AG09319 (cell line): ENCODE measurements at places on chromosomes 1 and 21.
A peak's percentile ranks its signal among the peaks of the same experiment; 100 is the strongest.

GRCh38 chr21:27954543-27955165 is 987.8 kb upstream of the ADAMTS5 start:
- peak; percentile 44 for DNase-seq

- no peak for DNase-seq
Observed at GRCh38 chr1:227175611-227176010, 142.7 kb downstream of the CDC42BPA start.

DNA sequence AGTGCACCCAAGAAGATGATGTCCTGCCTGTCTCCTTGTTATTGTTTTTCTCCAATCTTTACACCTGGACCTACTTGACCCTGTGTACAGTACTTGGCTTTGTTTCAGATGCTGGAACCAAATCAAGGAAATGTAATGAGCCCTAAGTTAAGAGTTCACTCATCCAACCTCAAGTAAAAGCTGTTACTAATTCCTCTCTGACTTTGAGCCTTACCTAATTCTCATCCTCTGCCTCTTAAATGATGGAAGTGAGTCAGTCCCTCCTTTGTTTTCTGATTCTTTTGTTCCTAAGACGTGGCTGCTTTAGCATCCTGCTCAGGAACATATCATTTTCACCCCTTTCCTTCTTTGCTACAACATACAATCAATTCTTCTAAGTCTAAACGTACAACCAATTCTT is 15.3 kb upstream of the PLA2G4A start:
- no peak for DNase-seq

- DNase-seq: no peak
Observed at GRCh38 chr1:187943606-187944403, 1115.1 kb downstream of the PLA2G4A start.

- no peak for DNase-seq
Observed at GRCh38 chr1:35655196-35655595, 13.9 kb upstream of the PSMB2 start.

- DNase-seq: no peak
Observed at GRCh38 chr1:8589571-8589970, 227.9 kb downstream of the RERE start.

DNA sequence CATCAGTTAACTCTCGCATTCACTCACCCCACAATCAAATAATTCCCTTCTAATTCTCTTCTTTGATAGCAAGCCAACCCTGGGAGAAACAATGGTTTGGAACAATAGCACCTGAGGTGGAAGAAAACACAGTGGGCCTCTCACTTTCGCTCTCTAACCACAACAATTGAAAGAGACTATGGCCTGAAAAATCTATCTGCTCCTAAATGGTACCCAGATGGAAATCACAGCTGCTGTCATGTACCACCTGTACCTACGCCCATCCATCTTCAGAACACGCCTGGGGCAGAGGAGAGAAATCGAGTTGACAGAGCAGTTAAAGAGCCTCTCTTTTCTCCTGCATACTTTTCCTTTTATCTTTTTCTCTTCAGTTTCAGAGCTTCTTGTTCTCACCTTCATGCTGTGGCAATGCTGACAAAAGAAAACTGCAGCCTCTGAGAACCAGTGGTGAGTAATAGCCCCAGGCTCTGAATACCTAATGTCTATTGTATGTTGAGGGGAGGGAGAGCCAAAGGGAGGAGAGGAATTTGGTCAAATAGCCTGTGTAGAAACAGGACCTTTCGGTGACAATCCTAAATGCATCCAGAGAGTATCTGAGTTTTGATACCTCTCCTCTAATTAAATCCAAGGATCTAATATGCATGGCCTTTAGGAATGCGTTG is 57.7 kb downstream of the ZC3H11B start:
- DNase-seq: no peak

- DNase-seq: no peak
Observed at GRCh38 chr1:147214325-147214724, 10.8 kb downstream of the FMO5 start.

DNA sequence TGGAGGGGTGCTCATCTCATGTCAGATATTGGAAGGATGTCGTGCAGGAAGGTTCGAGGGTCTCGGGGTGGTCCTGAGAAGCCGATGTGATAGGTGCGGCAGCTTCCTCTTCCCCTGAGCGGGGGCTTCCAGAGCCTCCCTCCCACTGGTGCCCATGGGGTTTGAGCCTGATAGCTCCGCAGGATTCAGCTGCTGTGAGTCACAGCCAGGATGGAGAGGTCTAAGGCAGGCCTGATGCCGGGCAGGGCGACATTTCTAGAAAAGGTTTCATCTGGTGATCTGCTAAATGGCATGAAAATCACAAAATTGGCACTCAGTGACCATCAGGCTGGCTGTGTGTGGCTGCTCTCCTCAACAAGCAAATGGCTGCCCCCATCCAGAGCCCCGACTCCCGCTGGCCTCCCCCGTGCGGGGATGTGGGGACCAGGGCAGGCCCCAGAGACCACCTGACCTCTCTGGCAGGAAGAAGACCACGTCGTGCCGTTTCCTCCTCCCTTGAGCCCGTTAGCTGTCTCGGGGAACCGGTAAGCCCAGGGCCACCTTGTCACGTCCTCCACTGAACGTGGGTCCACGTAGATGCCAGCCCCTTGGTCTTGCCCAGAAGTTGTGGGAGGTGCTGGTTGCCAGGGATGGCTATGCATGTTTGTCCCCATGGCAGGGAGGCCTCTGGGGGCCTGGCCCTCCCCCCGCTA is 66.1 kb downstream of the SKI start:
- DNase-seq: no peak

DNA sequence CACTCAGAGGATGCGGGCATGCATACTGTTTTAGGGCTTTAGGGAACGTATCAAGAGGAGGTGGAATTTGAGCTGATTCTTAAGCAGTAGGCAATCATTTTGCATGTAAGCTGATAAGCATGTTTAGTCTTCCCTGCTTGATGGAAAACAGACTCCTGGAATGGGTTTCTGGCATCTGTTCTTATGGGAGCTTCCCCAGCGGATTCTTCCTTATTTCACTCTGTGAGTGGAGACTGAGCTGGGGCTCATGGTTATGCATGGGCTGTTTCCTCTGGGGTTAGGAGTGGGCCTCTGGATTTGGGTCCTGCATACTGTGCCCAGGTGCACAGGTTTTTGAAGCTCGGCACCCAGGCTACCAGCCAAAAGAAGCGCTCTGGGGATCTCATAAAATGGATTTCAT is 93.4 kb downstream of the DIRAS3 start:
- no peak for DNase-seq

GRCh38 chr1:204360314-204360713 is 585 bp upstream of the PLEKHA6 start:
- no peak for DNase-seq

- DNase-seq: peak; percentile 59
Observed at GRCh38 chr1:168121401-168122011, 15.2 kb downstream of the GPR161 start.

DNA sequence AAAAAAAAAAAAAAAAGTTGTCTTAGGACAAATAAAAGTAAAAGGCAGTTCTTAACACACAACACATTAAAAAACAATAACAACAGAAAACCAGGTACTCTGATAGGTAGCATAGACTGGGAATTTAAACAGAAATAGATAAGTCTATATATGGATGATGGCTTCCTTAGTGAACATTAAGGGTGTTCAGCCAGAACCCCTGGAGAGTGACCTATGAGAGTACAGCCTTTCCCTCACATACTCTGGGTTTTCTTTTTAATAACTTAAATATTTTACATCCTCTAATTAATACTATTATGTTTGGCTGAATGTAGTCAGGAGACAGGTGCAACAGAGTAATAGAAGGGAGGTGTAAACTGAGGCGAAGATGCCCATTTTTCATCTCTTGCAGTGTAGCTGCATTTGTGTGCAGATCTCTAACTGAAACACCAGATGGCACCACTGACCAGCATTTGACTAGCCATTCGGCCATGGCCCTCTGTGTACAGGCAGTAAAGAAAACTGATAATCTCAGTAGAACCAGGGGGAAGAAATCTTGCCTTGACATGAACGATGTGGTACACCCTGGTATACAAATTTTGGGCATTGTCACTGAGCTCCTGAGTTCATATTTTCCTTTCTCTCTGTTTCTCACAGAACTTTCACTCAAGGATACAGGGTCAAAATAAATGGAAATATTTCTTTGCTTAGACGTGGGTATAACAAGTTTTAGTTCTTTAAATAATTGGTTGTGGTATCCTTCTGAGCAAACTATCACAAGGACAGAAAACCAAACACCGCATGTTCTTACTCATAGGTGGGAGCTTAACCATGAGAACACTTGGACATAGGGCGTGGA is 7.6 kb downstream of the TTF2 start:
- DNase-seq: no peak

DNA sequence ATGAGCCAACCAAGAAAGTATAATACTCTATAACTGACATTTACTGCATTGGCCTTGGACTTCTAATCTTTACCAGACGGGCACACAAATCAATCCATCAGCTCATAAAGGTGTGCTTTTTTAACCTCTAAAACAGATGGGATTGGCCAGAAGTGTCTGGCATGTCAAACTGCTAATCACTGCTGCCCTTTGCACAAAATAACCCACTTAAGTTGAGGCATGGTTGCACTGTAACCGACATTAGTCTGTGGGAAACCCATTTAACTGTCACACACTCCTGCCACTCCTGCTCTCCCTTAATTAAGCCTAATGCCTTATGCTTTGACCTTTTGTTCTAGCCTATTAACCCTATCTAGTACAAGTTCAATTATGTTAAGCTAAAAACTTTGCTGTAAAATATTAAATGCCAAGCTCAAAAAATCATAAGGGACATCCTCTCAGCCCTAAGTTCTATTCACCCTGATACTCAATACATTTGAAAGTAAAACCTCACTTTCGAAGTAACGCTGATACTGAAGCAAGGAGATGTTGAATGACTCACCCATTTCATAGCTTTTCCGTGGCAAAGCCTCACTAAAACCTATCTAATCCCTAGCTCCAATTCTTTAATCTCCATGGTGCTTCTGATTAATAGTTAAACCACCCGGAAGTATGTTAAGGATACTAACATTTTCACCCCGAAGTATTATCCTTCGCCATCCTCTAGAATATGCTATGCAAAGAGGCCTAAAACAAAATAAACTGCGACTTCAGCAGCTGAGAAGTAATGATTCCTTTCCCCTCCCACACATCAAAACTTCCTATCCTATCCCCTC is 12.9 kb downstream of the NRIP1 start:
- DNase-seq: no peak

DNA sequence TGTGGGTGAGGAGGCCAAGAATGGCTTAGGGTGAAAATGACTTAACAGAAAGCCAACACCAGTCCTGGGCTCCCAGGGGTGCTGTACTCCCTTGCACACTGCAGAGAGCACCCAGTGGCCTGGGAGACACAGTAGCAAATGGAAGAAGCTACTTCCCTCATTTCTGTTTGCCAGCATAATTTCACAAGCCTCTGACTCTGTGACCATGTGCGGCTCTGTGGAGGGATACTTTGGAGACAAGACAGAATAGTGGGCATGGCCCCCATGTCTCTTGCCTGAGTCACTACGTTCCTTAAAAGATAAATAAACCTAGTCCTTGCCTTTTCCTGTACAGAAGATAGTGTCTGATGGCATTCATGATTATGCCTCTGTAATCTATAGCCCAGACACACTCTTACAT is 38.1 kb downstream of the TRIM62 start:
- peak; percentile 34 for DNase-seq

GRCh38 chr21:34112316-34113033 is 39.1 kb downstream of the MRPS6 start:
- no peak for DNase-seq

- DNase-seq: no peak
Observed at GRCh38 chr1:241600496-241600901, 39.7 kb downstream of the CHML start.

- peak; percentile 84 for DNase-seq
Observed at GRCh38 chr1:24769656-24770651, 24.7 kb downstream of the CLIC4 start.

- DNase-seq: no peak
Observed at GRCh38 chr1:143691400-143691891, 280.3 kb downstream of the FAM72C start.

DNA sequence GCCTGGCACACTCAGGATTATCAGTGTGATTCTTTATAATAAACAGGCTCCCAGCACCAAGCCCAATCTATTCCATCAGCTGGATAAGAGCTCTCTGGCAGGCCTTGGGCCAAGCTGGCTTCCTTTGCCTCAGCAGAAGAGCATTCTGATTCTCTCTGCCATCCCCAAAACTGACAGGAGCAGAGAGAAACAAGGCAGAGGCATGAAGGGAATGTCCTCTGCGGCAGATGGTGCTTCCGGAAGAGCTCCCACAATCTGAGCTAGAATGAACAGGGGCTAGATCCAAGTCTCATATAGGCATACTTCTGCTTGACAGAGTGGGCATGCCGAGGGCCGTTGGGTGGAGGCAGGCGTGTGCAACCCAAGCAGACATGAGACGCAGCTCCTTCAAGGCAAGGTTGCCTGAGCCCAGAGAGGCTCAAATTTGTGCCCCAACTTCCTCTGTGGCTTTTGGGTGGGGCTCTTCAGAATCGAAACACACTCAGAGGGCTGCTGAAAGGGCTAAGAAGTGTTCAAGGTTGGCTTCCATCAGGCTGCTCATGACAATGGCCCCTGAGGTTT is 4.0 kb downstream of the CAPN2 start:
- no peak for DNase-seq

DNA sequence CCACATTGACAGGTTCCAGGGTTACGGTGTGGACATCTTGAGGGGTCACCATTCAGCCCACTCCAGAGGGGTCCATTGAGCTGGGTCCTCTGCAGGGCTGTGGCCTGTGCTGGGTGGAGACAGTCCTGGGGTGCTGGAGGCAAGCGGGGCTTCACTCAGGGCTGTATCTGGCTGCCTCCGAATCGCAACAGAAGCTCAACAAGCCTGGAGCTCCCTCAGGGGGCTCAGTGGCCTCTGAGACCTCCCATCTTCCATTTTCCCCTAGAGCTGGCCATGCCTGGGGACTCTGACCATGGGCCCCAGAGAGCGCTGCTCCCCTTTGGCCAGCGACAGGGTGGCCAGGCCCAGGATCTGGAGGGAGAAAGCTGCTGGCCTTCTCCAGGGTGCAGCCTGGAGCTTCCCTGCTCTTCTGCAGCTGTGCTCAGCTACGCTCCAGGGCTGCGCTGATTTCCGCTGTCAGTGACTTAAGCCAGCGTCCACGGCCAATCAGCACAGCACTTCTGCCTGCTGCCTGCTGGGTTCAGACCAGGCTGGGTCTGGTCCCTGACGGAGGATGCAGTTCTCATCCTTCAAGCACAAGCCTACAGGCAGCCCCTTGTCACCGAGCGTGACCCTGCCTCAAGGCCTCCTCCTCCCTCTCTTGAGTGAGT is 45.0 kb upstream of the ADARB1 start:
- no peak for DNase-seq

DNA sequence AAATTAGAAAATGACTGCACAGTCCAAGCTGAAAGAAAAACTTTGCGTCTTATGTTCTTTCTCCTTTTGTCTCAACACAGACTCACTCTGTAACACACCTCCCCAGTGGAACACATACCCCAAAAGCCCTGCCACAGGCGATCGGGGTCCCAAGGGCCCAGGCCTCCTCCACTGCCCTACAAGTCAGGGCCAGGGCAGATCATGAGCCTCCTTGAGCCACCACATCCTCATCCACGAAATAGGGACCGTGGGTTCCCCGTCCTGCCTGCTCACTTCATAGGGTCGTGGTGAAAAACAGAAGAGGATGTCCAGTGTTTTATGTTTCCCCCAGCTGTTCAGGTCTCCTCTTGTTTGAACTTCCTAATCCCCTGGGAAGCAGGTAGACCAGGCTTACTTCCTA is 116.7 kb downstream of the KCNN3 start:
- DNase-seq: no peak

GRCh38 chr21:15363921-15364320 is 299.1 kb upstream of the NRIP1 start:
- no peak for DNase-seq
